Neuronal stem cell (in vitro differentiated cells): ENCODE measurements at places on chromosomes 13 and 19.

- DNase-seq: no peak
Observed at GRCh38 chr13:102825921-102826706, 19.7 kb upstream of the ERCC5 start.

DNA sequence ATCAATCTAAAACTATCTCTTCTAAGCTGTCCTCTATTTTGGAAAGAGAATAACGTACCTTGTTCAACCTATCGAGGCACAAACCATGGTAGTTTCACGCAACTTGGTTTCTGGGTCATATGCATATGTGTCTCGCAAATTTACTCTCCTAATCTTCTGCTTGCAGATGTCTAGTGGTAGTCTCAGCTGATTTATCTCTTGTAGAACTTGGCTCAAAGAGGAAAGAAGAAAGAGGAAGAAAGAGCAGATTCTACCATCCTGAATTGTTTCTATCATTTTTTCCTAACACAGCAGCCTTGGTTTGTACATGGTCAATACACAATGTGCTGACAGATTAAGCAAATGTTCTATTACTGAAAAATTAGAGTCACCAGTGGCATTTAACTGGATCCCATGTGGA lies 282.3 kb downstream of the SPRY2 start:
- no peak for DNase-seq

DNA sequence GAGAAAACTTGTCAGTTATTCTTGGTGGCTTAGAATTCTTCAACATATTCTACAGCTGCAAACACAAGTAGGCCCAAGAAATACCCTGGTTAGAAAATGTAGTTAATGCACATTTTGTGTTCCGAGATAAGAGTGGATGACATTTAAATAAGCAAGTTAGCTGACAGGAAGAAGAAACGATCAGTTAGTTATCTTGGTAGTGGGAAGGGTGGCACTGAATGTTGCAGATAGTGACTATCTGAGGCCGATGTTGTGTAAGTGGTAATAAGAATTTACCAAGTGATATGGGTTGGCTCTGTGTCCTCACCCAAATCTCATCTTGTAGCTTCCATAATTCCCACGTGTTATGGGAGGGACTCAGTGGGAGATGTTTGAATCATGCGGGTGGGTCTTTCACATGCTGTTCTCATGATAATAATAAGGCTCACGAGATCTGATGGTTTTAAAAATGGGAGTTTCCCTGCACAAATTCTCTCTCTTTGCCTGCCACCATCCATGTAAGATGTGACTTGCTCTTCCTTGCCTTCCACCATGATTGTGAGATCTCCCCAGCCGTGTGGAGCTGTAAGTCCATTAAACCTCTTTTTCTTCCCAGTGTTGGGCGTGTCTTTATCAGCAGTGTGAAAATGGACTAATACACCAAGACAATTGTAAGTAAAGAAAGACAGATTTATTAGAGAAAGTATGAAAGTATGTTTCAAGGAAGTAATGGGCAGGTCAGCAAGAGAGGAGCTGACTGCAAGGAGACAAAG lies 10.9 kb upstream of the AKAP11 start:
- no peak for DNase-seq

GRCh38 chr19:9868983-9869617 lies 34.0 kb downstream of the PIN1 start:
- DNase-seq: no peak

DNA sequence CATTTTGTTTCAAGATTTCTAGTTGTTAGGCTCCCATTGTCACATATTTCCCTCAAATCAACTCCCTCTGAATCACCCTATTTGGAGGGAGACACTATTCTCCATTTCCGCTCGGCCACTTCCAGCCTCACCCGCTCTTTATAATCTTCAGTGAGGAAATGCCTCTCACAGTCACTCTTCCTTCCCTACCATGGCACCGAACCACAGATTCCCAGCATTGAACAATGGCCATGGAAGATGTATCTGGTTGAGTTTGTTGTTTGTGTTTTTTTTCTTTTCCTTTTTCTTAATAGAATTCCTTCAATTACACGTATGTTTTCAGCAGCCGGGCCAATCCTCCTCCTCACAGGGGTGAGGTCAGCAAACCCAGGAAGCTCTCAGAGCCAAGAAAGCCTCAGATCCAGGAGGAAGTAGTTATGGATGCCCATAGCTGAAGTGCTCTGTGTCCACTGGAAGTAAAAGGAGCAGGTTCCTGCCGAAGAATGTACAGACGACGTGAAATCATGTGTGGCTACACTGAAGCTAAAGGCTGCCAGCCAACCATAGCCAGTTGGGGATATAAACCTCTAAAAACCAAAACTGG lies 472.1 kb downstream of the FOXO1 start:
- DNase-seq: no peak

GRCh38 chr19:46036744-46037128 lies 4.1 kb downstream of the IGFL4 start:
- no peak for DNase-seq

DNA sequence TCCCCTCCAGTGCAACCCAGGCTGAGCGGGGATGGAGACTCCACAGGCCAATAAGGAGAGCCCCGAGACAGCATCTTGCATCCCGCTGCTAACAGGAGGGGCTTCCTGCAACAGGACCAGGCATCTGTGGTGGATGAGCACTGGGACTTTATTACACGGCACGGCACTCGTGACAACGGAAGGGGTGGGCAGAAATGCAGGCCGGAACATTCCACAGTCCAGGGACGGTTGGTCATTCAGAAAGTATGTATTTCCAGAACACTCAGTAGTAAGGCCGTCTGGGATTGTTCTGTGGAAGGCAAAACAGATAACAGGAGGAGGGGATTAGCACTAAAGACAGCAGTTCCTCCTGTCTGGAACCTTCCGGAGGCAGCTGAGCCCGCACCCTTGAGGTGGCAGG lies 3.3 kb upstream of the TM6SF2 start:
- DNase-seq: no peak

DNA sequence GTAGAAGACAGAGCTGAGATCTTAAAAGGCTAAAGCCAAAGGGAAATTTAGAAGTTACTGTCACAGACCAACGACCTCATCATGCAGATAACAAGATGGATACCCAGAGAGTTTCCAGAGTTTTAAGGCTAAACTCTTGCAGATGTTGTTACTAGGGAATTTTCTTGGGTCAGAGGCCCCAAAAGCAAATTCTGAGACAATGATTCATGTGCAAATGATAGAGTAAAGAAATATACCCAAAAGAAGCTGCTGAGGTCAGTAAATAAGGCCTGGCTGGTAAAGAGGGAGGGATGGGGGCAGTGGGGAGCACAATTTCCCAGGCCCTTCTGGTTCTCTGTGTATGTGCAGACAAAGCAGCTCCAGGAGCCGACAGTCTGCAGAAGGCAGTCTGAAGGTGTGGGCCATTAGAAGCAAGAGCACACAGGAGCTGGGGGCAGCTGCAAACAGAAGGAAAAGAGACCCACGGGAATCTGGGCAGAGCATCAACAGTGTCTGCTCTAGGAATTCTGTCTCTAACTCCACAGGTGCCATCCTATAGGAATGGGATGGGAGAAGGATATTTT lies 330.8 kb downstream of the TBC1D4 start:
- no peak for DNase-seq

GRCh38 chr19:14315433-14315832 lies 65.8 kb upstream of the ADGRE5 start:
- DNase-seq: no peak

- DNase-seq: no peak
Observed at GRCh38 chr19:48512504-48513288, 1.1 kb upstream of the LMTK3 start.

DNA sequence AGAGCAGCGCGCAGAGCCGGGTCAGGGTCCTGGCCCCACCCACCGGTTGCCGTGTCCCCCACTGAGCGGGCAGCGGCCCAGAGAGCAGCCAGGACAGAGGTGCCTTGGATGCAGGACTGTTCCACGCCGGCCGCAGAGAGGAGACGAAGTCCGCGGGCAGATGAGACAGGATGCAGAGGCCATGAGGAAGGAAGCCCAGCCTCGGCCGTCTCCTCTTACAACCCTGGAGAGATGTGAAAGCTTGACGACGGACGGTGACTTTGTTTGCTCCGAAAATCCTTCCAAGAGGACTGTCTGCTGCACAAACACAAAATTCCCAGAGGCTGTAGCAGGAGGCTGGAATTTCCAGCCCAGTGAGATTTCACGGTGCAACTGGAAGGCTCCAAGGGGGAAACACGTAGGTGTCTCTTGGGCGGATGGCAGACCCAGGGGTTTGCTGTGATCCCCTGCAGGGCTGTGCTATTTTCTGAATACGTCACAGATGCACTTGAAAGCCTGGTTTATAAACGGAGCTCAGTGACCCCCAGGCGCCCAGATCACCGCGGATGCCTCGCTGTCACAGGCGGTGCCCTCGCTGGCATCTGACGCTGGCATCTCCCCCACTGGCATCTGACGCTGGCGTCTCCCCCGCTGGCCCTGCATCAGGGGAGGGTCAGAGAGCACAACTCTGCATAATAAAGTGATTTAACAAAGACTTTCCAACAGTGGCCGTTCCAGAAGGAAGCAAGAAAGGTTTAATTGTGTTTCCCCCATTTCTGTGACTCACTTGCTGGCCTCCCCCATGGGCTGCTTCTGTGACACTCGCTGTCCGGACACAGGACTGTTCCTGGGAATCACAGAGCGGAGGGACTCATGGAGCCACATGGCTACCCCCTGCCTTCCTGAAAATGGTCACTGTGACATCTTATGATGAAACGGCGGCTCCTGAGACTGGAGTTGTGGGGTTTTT lies 62.0 kb upstream of the C13orf46 start:
- no peak for DNase-seq

GRCh38 chr19:5534787-5535586 lies 32.8 kb downstream of the TINCR start:
- no peak for DNase-seq

GRCh38 chr19:55605637-55606470 lies at the start of gene ZNF865:
Gene ZNF865, plus strand, starts transcription at chr19:55605647. Its CDS starts 7,972 bp downstream, at chr19:55613619.
- DNase-seq: no peak

DNA sequence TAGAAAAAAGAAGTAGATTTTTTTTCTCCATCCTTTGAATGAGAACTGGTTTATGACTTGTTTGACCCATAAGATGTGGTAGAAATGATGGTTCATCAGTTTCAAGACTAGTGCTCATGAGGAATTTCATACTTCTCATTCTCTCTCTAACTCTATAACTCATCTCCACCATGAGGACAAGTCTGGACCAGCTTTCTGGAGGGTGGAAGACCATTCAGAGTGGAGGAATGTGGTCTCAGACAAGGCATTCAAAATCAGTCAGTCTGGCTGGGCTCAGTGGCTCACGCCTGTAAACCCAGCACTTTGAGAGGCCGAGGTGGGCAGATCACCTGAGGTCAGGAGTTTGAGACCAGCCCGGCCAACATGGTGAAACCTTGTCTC lies 3.5 kb upstream of the EID2 start:
- DNase-seq: no peak

- DNase-seq: no peak
Observed at GRCh38 chr13:94711561-94712286, 621 bp downstream of the SOX21 start.

GRCh38 chr13:42894765-42895243 lies 97.2 kb downstream of the EPSTI1 start:
- no peak for DNase-seq

- no peak for DNase-seq
Observed at GRCh38 chr19:13038306-13039210, 43.3 kb downstream of the NFIX start.

DNA sequence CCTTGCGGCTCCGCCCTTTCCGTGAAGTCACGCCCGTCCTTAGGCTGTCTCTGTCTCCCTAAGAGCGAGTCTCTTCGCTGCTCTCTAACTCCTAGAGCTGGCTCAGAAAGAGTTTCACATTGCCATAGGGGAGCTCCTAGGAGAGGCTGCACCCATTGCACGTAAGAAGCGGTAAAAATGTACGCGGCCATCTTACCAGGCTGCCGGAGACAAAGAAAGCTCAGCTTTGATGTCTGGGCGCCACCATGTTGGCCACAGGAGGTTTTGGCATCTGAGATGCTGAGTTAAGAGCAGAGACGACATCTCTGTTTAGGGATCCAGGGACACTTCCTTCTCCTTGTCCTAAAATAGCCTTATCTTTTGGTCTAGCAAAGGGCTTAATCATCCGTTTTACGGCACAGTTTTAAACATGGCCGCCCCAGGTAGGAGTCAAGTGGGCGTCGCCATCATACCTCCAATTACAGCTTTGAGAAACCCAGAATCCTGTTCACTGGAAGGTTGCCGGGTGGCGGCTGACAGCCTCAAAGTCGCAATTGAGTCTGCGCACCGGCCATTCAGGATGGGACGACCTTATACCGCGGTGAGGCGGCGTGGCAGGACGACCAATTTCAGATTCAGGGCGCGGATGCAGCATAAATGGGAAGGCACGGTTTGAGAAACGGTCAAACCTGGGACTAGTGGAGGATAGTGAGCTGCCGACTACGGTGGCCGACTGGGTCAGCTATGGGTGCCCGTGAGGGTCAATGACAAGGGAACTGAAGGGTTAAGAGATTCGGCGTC lies at the start of gene ZNF793:
Gene ZNF793, plus strand, starts transcription at position 553 of the 780 bp plus-strand sequence. CDS start 16,501 bp downstream, outside the sequence.
- DNase-seq: peak; percentile 74
